ENCODE measurements at places on chromosomes 2 and 18.
A peak's percentile ranks its signal among the peaks of the same experiment; 100 is the strongest.

DNA sequence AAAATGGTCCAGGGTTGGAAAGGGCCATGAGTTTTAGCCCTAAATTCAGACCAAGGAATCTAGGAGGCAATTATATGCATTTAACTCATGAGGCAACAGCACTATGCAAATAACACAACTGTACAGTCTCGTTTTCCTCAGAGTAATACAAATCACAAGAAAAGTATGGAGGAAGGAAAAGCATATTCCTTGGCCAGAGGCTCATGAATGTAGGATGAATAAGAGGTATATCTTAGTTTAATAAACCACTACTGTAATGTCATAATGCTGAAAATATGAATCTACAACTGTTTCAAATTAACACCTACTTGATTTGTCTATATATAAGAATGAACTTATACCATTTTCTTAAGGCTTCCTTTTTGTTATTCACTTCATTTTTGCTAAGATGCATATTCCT, 252.5 kb upstream of the TANK start:
- H3K27ac ChIP-seq = no peak overlapping the region
- no peak overlapping the region for H3K4me3 ChIP-seq
- H3K36me3 ChIP-seq = no peaks in the 10 kb centered on the region
- no peaks in the 10 kb centered on the region for H3K27me3 ChIP-seq

- H3K36me3 ChIP-seq = no peaks in the 10 kb centered on the region
- peak; percentile 23 for DNase-seq
- no peaks in the 10 kb centered on the region for H3K4me1 ChIP-seq
- H3K27ac ChIP-seq = no peak overlapping the region
Measured at GRCh38 chr2:50347358-50348044, 684.4 kb downstream of the NRXN1 start.

DNA sequence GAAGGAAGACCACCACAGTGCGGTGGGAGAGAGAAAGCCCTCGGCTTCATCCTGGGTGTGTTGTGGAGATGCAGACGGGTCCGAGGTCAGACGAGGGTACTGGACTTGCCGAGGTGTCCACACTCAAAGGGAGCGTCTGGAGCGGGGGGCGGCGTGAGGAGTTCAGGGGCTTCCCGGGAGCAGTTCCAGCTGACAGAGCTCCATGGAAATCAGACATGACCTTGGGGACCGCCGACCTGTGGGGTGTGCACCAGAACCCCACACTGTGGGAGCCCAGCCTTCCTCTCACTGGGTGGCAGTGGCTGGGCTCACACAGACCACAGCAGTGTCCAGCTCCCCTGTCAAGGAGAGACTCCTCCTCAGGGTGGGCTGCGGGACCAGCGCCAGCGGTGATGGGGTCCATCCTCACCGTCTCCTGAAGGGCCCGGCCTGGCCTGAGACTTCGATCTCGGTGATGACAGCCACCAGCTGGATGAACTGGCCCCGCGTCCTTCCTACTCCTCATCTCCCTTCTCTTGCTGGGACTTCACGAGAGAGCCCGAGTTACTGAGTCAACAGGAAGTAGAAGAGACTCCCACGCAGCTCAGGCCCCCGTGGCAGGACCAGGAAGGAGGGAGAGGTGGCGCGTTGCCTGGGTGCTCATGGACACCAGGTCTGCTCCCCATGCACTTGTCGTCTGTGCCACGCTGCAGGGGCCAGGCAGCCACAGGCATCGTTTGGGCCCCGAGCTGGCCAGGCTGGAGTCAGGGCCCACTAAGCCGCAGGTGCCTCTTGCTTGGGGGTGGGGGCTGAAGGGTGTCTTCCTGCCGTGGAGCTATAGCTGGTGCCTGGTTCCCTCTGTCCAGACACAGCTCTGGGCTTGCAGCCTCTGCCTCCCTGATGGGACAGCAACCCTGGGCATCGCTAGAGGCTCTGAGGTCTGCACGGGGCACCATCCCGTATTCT, 101.9 kb upstream of the CTDP1 start:
- no peaks in the 10 kb centered on the region for H3K36me3 ChIP-seq
- H3K4me1 ChIP-seq = peaks cover 3% of the 10 kb centered on the region
- H3K4me3 ChIP-seq = no peak overlapping the region
- peak; percentile 22 for DNase-seq
- peaks cover 3% of the 10 kb centered on the region for H3K27me3 ChIP-seq

DNA sequence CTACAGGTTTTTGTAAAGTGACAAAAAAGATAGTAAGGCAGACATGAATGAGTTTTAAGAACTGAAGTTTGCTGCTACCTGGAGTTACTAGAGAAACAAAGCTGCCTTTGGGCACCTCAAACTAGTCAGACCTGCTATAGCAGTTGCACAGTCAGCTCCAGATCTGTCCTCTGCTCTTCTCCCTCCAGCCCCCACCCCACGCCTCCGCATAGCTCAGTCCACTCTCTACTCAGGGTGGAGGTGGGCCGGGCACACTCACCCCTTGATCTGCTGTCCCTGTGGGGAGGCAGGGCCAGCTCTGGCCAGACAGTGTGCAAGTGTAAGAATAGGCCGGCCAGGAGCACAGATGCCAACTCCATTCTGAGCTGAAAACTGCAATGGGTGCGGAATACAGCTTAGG, 4.1 kb downstream of the SERTAD2 start:
- DNase-seq = peak; percentile 41
- H3K27me3 ChIP-seq = no peaks in the 10 kb centered on the region
- no peaks in the 10 kb centered on the region for H3K36me3 ChIP-seq
- peak overlapping the region; percentile 7 for H3K27ac ChIP-seq
- H3K4me1 ChIP-seq = no peaks in the 10 kb centered on the region

DNA sequence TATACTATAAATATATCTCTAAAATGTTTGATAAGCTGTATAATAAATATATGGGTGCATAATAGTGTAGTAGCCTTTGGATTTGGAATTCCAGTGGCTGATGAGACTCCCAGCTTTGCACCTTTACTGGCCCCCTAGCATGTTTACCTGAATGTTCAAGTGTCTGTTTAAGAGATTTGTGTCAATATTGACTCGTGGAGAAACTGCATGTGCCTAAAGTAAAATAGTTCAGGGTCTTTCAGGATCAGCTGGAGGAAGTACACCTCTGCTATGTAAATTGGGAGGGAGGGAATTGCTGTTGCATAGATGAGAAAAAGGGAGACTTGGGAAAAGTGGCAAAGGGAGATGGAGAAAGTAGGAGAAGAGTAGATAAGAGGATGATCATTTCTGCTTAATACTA, 23.9 kb downstream of the ME2 start:
- H3K36me3 ChIP-seq = peaks cover 2% of the 10 kb centered on the region
- no peaks in the 10 kb centered on the region for H3K27me3 ChIP-seq
- DNase-seq = no peak
- no peak overlapping the region for H3K4me3 ChIP-seq
- no peak overlapping the region for H3K27ac ChIP-seq

GRCh38 chr2:240153418-240153817, 13.0 kb upstream of the OTOS start:
- no peaks in the 10 kb centered on the region for H3K36me3 ChIP-seq
- H3K4me3 ChIP-seq = no peak overlapping the region
- no peak overlapping the region for H3K27ac ChIP-seq
- H3K27me3 ChIP-seq = no peaks in the 10 kb centered on the region

DNA sequence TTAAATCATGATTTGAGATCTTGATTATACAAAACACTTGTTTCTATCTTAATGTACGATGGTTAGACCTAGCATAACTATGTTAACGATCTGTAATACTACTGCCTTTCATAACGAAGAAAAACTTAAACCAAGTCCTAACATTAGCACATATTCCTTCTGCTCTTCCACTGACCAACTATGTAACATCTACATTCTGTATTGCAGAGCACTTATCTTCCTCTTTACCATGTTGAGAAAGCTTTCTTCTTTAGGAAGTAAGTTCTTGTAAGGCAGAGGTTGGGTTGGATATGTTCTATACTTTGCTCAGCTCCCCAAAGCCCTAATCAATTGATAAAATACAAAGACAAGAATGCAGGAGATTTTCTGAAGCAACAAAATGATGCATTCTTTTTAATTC, 7.9 kb upstream of the ZNF407 start:
- peaks cover 7% of the 10 kb centered on the region for H3K36me3 ChIP-seq
- H3K27me3 ChIP-seq = no peaks in the 10 kb centered on the region
- no peak overlapping the region for H3K4me3 ChIP-seq
- H3K4me1 ChIP-seq = no peaks in the 10 kb centered on the region
- no peak for DNase-seq

DNA sequence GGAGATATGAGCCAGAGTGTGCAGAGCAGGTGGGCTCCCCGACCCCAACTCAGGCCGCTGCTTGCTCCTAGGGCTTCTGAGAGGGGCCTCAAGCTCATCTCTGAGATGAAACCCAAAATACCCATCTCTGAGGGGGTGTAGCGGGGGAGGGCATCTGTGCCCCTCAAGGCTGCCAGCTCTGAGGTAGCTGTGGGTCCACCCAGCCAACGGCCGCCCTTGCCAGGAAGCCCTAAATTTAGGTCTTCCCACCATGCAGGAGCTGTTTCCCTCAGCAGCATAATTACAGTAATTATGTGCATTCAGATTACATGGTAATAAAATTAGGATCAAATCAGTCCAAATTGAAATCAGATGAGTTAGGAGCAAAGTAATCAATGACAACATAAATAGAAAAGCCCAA, 97.8 kb upstream of the MCFD2 start:
- H3K4me1 ChIP-seq = peaks cover 14% of the 10 kb centered on the region
- no peaks in the 10 kb centered on the region for H3K27me3 ChIP-seq
- DNase-seq = no peak
- H3K27ac ChIP-seq = no peak overlapping the region
- H3K36me3 ChIP-seq = peaks cover 40% of the 10 kb centered on the region

DNA sequence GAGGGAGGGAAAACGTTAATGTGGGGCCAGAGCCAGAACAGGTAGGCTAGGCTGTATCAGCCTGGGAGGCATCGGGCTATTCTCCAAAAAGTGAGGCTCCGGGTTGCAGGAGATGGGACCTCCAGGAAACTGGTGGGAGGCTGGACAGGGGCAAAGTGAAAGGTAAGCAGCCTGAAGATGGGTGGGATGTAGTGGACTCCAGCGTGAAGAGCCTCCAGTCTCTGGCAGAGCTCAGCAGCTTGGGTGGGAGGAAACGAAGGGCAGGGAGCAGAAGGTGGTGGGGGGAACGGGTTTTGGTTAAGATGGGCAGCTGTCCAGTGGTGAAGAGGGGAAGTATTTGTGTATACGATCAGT, 3.1 kb upstream of the EMX1 start:
- no peak overlapping the region for H3K27ac ChIP-seq
- H3K36me3 ChIP-seq = no peaks in the 10 kb centered on the region
- peaks cover 7% of the 10 kb centered on the region for H3K27me3 ChIP-seq
- DNase-seq = no peak
- H3K4me1 ChIP-seq = peaks cover 4% of the 10 kb centered on the region
- no peak overlapping the region for H3K4me3 ChIP-seq

DNA sequence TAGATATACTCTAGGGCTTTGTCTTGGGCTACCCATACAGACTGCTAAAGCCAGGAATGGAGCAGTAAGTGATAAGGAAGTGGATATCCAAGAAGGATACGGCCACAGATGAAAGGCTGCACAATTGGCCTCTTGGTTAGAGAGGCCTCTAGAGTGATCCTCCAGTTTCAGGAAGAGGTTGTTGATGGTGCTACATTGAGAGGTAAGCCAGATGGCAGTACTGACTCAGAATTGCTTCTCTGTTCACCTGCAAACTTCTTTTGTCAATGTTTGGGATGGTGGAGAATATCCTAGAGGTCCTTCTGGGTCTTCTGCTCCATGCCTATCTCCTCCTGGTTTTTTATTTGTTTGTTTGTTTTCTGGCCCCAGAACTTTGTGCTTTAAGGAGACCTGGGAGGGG, 226.8 kb upstream of the LRRTM1 start:
- no peaks in the 10 kb centered on the region for H3K27me3 ChIP-seq
- no peaks in the 10 kb centered on the region for H3K36me3 ChIP-seq
- no peak overlapping the region for H3K4me3 ChIP-seq
- no peak overlapping the region for H3K27ac ChIP-seq
- H3K4me1 ChIP-seq = no peaks in the 10 kb centered on the region

DNA sequence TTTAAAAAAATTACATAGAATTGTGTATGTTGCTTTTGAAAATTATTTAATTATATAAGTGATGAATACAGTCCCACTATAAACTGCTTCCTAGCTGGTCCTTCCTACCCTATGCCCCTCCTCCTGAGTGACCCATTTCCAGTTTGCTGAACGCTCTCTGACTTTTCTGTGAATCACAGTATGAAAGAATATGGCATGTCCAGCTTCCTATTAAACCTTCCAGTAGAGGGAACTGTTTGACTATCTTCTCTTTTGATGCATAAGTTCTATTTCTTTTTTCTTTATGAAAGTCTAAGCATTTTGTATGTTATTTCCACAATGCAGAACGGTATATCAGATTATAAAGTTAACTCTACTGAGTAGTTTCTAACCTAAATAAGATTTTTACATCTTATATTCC, 41.3 kb downstream of the PSMG2 start:
- H3K4me1 ChIP-seq = peaks cover 2% of the 10 kb centered on the region
- H3K36me3 ChIP-seq = no peaks in the 10 kb centered on the region
- H3K27ac ChIP-seq = no peak overlapping the region
- H3K4me3 ChIP-seq = no peak overlapping the region
- peak; percentile 80 for DNase-seq

DNA sequence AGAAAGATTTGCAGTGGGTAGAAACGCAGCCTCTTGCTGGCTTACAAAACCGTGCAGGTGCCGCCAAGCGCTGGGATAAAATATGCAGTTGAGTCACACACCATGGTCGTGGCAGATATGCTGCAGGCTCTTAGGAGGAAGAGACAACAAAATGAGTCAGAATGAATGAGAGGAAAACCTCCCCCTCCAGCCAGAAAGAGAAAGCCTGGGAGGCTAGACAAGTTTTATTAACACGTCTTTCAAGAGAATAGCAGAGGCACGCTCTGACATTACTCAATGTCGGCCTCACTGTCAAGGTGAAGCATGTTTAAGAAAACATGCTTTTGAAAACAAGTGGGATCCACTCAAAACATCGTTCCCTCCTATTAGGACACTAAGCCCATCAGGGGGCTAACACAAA, 37.1 kb upstream of the ZCCHC2 start:
- no peaks in the 10 kb centered on the region for H3K36me3 ChIP-seq
- DNase-seq = no peak
- H3K4me3 ChIP-seq = no peak overlapping the region
- H3K4me1 ChIP-seq = no peaks in the 10 kb centered on the region
- no peaks in the 10 kb centered on the region for H3K27me3 ChIP-seq

- H3K36me3 ChIP-seq = no peaks in the 10 kb centered on the region
- no peaks in the 10 kb centered on the region for H3K27me3 ChIP-seq
- no peak overlapping the region for H3K4me3 ChIP-seq
- DNase-seq = peak; percentile 20
Measured at GRCh38 chr2:172308253-172308935, 119.0 kb upstream of the ITGA6 start.

DNA sequence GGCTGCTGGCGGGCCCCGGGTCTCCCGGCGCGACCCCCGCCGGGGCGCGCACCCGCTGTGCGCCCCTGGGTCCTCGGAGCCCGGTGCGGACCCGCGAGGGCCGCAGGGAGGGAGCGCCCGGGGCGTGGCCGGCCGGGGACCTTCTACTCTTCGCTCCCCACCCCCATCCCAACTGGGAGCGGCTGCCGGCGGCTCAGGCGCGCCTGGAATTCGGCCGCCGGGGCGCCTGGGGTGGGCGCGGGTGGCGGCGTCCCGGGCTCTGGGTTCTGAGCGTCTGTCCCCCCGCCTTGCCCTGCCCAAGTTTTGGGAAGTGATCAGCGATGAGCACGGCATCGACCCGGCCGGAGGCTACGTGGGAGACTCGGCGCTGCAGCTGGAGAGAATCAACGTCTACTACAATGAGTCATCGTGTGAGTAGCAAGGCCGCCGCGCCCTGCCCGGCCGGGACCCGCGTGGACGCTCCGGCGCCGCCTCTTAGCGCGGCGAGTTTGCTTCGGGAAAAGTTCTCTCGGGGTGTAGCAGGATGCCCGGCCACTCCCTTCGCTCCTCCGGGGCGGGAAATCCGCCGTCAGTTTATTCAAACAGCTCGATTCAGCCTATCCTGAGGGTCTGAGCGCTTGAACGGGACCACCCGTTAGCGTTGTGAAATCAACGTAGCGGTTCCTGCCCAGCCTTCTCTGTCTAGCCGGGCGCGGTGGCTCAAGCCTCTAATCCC, 502 bp downstream of the TUBB6 start:
- H3K4me1 ChIP-seq = peaks cover 5% of the 10 kb centered on the region
- H3K36me3 ChIP-seq = peaks cover 4% of the 10 kb centered on the region
- peak; percentile 88 for DNase-seq
- H3K27ac ChIP-seq = peak overlapping the region; percentile 100

All from lung (tissue), 17 donors.